ENCODE measurements at places on chromosomes 6 and 20. TPM values are rescaled to one million over a fixed set of nuclear protein-coding genes. Genes with fewer than 3 reads are reported as not detected.

SAPCD1 gene
- polyA plus RNA-seq, result 1.4 TPM

IL20RA gene
- 3.0 TPM for polyA plus RNA-seq

DACT2 gene
- polyA plus RNA-seq, result 0.54 TPM

DNA sequence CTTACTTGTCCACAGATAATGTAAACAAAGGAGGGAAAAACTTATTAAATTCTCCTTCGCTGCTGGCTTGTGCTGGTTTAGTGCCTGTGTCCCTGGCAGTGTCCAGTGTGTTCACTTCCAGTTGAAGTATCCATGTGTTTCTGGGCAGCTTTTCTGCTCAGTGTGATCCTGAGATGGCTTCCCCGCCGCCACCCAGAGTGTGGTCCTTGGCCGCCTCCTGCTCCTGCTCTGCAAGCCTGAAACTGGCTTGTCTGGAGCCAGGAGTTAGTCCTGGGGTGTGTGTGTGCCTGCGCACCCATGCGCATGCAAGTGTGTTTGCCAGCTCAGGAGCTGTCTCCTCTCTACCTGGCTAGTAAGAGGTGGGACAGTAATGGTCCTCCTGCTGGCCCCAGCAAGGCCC lies 7.2 kb downstream of the BTBD3 start:
- no peaks in the 10 kb centered on the region for H3K4me1 ChIP-seq
- DNase-seq, result no peak
- no peak overlapping the region for H3K27ac ChIP-seq
- H3K36me3 ChIP-seq, result no peaks in the 10 kb centered on the region
- H3K27me3 ChIP-seq, result no peaks in the 10 kb centered on the region

DNA sequence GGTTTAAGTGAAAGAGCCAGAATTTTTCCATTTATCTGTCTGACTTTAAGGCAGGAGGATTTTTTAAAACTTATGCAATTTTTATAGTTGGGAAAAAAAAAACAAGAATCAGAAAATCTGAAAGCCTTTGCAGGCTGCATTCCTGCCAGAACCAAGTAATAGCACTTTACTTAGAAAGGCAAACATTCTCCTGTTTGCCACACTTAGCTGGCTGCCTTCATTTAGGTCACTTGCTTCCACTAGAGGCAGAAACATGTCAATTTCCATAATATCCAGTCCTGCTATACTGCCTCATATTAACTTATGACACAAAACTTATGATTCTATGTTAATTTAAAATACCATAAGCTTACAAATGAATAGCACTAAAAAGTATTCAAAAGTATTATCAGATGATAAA lies 425.8 kb downstream of the FRK start:
- H3K36me3 ChIP-seq, result no peaks in the 10 kb centered on the region
- no peaks in the 10 kb centered on the region for H3K27me3 ChIP-seq
- DNase-seq, result no peak
- no peak overlapping the region for H3K4me3 ChIP-seq
- no peaks in the 10 kb centered on the region for H3K4me1 ChIP-seq

GRCh38 chr20:31918466-31919105 lies 33.3 kb downstream of the PDRG1 start:
- no peaks in the 10 kb centered on the region for H3K4me1 ChIP-seq
- no peaks in the 10 kb centered on the region for H3K36me3 ChIP-seq
- no peak overlapping the region for H3K4me3 ChIP-seq

GRCh38 chr20:31663838-31664695 lies 26.4 kb downstream of the COX4I2 start:
- no peaks in the 10 kb centered on the region for H3K27me3 ChIP-seq
- peak overlapping the region; percentile 73 for H3K27ac ChIP-seq
- peaks cover 7% of the 10 kb centered on the region for H3K4me1 ChIP-seq
- H3K4me3 ChIP-seq, result no peak overlapping the region
- peaks cover 15% of the 10 kb centered on the region for H3K36me3 ChIP-seq
- DNase-seq, result peak; percentile 78

DNA sequence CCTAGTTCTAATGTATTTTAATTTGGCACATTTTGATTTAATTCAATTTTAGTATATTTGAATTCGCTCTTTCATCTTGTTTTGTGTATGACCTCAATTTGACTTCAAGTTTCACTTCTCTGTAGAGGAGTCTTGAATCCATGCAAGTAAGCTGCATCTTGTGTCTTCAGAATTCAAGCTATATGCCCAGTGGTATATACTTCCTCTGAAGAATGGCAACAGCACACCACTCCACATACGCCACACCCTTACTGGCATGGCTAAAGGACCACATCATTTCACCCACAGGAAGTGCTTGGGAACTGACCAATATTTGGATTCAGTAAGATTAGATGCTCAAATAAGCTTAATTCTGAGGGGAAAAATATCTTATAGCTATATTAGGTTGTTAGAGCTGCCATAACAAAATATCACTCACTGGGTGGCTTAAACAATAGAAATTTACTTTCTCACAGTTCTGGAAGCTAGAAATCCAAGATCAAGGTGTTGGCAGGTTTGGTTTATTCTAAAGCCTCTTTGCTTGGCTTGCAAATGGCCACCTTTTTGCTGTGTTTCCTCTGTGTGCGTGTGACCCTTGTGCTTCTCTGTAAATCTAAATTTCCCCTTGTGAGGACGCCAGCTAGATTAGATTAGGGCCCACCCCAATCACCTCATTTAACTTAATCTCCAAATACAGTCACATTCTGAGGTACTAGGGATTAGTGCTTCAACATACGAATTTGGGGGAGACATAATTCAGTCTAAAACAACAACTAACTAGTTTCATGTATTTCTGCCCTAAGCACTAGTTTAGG lies 2.8 kb upstream of the ASF1A start:
- DNase-seq, result no peak
- H3K27me3 ChIP-seq, result no peaks in the 10 kb centered on the region
- H3K27ac ChIP-seq, result no peak overlapping the region
- no peak overlapping the region for H3K4me3 ChIP-seq
- H3K36me3 ChIP-seq, result peaks cover 2% of the 10 kb centered on the region

DNA sequence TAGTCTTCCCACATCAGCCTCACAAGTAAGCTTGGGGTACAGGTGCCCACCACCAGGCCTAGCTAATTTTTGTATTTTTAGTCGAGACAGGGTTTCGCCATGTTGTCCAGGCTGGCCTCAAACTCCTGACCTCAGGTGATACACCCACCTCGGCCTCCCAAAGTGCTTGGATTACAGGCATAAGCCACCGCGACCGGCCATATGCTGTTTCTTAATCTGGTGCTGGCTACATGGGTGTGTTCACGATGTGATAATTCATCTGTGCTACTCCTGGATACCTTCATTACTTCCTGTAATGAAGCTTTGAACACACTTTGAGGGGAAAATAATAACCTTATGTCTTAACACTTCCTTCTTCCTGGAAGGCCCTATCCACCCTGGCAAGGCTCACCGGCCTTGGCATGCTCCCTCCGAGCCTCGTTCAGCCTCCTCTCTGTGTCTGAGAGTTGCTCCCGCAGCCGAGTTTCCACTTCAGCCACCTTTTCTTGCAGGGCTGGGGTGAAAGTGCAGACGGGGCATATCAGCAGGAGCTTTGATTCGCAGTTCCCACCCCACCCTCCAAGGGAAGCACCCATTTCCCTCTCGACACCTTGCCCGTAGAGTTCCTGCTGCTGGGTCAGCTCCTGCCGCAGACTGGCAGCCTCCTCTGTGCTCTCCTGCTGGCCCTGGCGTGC lies 5.6 kb upstream of the PSORS1C2 start:
- no peaks in the 10 kb centered on the region for H3K27me3 ChIP-seq
- peak overlapping the region; percentile 31 for H3K4me3 ChIP-seq
- peak overlapping the region; percentile 95 for H3K27ac ChIP-seq
- peak; percentile 47 for DNase-seq
- H3K36me3 ChIP-seq, result no peaks in the 10 kb centered on the region

DNA sequence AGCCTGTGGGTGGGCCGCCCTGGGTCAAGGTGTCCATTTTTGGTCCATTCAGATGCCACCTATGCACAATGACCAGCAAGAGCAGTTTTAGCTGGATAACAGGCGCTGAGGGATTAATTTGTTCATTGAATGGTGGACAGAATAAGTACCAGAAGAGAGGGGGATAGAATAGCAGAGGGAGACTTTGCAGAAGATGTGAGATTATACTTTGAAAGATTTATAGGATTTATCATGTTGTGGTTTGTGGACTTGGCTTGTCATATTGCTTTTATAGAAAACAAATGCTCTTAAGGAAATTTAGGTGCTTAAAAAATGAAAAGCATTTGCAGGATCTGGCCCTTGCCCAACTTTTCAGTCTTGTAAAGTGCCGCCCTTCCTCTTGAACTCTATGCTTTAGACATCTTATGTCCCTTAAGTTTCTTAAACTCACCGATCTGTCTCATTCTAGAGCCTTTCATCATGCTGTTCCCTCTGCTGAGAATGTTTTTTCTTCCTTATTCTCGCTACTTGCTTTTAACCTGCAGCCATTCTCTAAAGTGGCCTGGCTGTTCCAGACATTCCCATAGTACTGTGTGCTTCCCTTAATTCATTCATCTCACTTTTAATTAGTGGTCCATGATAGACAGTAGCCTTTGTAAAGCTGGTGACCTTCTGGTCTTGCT lies 42.5 kb downstream of the CD109 start:
- no peaks in the 10 kb centered on the region for H3K4me1 ChIP-seq
- H3K36me3 ChIP-seq, result no peaks in the 10 kb centered on the region
- no peak overlapping the region for H3K27ac ChIP-seq
- H3K27me3 ChIP-seq, result peaks cover 1% of the 10 kb centered on the region
- H3K4me3 ChIP-seq, result no peak overlapping the region

Measured in small intestine (tissue), 16 donors.